Chondrocyte (in vitro differentiated cells): ENCODE measurements at places on chromosomes 6 and 20.

DNA sequence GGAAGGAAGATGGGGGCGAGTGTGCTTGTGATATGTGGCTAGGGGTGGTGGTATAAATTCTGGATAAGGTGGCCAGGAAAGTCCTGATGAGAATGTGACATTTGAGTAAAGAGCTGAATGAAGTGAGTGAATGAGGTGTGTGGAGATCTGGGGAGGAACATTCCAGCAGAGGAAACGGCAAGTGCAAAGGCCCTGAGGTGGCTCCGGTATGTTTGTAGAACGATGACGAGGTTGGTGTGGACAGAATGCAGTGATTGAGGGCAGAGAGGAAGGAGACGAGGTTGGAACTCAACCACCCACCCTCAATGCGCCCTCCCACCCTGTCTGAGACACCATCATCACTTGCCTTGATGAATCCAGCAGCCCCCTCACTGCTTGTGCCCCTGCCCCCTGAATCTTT lies 214.1 kb upstream of the RNF24 start:
- DNase-seq, result peak; percentile 21

DNA sequence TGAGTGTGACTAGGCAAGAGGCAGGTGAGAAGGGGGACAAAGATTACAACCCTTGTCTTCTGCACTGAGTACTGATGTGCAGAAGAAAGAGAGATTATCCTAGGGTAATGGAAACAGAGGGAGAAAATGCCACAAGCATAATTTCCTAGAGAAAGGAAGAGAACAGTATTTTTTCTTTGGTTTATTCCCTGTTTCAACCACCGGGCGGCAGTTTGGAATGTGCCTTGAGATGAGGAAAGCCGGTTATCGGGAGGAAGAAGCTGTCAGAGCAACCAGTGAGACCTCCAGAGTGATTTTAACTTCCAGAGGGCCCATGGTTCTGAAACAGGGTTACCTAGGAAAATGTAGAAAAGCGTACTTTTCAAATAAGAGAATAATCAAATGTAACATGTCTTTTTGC lies 121.4 kb downstream of the REV3L start:
- DNase-seq, result no peak

DNA sequence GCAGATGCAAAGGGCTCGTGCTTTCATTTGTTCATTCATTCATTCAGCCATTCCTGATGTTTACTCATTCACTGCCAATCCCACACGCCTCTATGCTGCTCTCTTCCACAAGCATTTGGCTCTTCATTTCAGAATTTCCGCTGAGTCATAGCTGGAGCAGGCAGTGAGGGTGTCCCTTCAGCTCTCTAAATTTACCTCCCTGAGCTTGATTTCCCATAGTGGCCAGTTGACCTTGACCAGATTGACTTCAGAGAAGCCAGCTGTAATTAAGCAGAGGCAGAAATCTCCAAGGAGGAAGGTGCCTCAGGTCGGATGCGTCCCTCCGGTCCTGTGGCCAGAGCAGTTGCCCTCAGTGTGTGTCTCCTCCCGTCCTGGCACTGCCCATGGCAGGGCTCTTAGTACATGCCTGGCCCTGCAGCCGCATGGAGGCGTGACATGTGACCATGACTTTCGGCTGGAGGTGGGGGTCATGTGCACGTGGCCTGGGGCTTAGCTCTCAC lies 267.2 kb upstream of the ECI2 start:
- DNase-seq, result no peak

DNA sequence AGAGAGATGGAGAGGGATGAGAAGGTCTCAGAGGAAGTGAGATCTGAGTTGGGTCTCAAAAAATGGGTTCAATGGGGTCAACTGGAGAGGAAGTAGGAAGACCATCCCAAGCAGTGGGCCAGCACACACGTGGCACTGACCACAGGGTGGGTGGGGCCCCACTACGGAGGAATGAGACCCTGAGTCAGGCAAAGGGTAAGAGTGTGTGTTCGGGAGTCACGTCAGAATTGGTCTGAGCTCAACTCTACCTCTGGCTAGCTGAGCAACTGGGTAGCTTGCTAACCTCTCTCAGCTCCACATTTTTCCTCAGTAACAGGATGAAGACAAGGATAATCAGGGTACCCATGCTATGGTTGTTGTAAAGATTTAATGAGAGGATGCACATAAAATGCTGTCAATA lies 79.0 kb downstream of the TRERF1 start:
- no peak for DNase-seq

GRCh38 chr6:25659633-25660368 lies 7.8 kb downstream of the SCGN start:
- no peak for DNase-seq

DNA sequence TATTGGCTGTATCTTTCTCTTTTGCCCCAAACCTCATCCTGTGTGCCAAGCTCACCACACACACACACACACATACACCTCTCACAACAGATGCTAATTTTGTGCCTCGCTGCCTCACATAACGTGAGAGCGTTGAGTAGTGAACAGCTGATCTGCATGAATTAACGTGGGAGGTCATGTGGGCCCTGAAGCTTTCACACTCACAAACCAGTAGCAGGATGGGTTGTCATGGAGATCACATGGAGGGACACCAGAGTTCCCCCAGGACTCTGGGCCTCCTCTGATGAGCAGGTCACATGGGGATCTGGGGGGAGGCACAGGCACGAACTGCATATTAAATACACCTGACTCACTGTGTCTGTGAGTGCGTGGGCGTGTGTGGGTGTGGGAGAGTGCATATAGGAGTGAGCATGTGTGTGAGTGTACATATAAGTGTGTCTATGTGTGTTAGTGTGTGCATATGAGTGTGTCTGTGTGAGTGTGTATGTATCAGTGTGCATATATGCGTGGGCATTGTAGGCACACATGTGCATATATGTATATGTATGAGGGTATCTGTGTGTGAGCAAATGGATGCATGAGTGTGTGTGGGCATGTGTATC lies 62.7 kb upstream of the SULF2 start:
- no peak for DNase-seq

DNA sequence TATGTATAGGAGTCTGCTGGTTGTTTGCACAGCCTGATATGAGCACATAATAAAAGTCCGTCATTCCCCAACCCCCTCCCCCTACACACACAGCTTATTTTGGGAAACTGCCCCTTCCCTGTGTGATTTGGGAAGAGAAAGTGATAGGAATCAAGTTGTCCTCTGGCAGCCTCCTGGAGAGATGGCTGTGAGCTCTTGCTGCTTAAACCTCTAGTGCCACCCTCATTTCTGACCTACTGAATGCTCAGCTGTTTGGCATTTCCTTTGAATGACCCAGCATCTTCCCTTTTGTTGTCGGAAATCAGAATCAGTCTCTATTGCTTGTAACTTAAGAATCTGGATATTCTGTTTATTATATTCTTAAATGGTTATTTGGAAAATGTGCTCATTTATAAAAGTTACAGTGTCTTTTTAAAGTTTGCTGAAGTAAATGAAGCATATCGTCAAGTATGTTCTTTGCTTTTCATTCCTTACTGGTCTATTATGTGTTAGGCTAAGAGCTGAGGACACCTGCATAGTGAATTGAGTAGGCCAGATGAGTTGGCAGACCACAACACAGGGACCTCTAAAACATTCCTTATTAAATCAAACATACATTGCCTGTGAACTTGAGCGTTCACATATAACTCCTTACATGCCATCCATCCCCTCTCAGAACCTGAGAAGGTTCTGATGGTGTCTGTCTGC lies 5.5 kb downstream of the RWDD2A start:
- no peak for DNase-seq

DNA sequence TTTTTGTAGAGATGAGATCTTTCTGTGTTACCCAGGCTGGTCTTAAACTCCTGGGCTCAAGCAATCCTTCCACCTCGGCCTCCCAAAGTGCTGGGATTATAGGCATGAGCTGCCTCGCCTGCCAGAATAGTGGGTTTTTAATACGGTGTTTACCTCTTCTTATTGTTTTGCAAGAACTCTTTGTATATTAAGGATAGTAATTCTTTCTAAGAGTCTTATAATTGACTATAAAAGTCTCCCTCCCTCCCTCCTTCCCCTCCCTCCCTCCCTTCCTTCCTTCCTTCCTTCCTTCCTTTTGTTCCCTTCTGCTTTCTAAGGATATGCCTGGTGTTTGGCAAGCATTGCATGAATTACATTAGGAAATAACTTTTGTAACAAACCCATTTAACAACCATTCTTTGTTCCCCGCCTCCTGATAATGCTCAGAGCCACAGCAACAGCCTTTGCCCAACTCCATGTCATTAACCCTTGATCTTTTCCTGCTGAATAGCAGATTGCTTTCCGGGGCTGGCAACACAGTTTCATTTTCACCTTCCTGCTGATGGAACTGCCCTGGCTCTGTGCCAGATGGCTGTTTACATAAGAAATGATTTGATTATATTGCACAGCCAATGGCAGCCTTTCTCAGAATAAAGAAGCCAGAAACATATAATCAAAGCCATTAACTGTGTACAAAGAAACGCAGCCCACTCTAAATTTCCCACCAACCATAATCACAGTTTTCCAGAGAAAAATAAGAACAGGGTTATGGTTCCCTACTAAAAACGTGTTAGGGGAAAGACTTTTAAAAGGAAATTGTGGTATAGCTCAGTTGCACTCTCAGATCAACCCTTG lies 143.7 kb upstream of the PTPN1 start:
- DNase-seq, result no peak

DNA sequence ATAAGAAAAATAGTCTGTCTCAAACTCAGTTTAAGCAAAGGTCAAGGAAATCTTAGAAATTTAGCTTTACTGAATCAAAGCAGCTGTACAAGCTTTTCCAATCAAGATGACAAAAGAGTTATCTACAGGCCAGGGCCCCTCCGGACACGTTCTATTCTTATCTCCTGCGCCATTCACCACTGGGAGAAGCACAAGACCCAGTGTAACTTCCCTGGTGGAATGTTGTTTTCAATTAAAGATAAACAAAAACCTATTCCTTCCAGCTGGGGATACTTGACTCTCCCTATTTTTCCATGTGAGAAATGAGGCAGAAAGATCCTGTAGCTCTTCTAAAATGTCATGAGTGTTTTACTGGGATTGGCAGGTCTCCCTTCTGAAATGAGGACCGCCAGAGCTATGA lies 123.3 kb downstream of the TBX18 start:
- DNase-seq, result no peak

DNA sequence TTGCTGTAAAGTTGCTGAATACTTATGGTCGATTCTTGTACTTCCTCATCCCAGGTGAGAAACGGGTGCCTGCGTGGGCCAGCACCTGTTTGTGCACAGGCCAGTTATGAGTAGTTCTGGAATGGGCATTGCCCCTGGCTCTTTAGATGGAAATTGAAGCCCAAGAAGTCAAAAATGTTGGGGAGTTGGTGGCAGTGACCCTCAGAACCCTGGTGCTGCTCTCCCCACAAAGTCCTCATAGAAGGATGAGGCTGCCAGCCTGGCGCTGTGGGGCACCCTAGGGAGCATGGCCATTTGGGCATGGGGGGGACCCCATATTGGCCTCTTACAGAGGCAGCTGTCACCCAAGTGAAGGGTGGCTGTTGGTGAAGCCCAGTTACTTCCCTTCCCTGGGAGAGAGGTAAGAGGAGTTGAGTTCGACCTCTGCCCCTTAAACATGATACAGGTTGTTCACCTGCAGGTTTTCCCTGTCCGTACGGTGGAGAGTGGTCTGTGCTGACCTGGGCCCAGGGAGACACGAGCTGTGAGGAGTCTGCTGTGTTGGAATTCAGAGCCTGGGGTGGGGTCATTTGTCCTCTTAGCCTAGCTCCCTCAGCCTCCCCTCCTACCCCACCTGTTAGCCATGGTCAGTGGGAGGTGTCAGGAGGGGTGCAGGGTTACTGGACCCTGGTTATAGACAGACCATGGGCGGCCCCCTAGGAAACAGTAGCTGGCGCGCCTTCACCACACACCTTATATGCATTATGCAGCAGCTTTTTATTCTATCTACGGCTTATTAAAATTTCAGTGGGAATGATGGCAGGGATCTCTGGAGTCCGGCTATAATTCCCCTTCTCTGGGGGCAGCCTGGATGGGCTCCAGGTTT lies 4.9 kb downstream of the HMGA1 start:
- DNase-seq, result peak; percentile 51

DNA sequence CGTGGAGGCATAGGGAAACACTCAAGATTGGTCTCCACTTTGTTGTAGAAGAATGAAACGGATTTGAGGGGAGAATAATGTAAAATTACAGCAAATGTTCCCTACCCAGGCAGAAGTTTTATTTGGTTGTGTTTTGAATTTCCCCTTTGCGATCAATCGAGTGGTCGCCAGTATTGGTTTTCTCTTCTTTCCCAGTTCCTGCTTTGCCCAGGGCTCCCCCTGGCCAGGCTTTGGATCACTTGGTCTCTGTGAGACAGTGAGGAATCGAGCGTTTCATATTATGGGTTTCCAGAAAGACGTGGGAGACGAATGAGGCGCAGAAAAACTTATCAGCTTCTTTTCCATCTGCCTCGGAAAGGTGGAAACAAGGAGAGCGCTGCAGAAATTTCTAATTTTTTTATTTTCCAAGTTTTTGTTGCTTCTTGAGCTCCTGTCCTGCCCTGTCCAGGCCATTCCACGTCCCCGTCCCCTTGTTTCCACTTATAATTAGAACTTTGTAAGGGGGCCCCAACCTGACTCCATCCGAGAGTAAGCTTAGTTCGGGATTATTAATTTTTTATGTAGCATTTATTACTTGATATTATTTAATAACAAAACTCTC lies 7.5 kb upstream of the TBX18 start:
- no peak for DNase-seq

DNA sequence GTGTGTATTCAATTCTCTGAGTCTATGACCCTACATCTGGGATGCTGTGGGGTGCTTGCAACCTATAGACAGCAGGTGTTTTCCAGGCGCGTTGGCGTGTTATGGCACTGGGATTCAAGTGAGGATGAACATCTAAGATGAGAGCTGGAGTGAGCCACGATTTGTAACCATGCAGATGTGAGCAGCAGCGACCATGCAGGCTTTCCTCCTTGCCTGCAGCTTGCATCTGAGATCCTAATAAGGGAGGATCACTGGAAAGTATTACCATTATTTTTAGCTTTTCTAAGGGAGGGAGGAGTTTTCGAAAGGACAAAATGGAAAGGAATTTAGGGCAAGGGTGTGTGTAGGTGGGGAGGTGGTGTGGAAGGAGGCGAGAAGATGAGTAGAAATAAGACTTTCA lies 216.7 kb downstream of the ATXN1 start:
- DNase-seq, result no peak

- no peak for DNase-seq
Observed at GRCh38 chr6:113595911-113596376, 261.2 kb upstream of the MARCKS start.

- no peak for DNase-seq
Observed at GRCh38 chr20:57483287-57484050, 41.5 kb downstream of the CTCFL start.

GRCh38 chr6:128290221-128290620 lies 230.2 kb downstream of the PTPRK start:
- DNase-seq, result no peak

GRCh38 chr6:97586344-97586743 lies 303.3 kb upstream of the MMS22L start:
- no peak for DNase-seq

- DNase-seq, result no peak
Observed at GRCh38 chr6:157221817-157222175, 101.5 kb downstream of the TMEM242 start.

DNA sequence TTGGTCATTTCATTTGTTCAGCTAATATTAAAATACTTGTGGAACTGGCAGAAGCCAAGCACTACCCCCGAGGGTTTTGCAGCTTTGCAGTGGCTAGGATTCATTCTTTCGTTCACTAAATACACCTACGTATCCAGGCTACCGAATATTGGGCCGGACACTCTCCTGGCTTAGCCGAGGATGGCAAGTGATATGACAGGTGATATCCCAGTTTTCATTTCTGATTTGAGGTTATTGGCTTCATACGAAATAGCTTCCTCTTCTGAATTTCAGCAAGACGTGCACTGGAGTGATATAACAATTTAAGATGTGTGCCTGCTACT lies 536 bp upstream of the MTFR2 start:
- no peak for DNase-seq

- DNase-seq, result no peak
Observed at GRCh38 chr20:33812908-33813462, 1.8 kb downstream of the CHMP4B start.
